ENCODE measurements at places on chromosomes 13 and 19.

- no peak for DNase-seq
These were observed 254.1 kb downstream of the MZT1 start for GRCh38 chr13:72473321-72473720.

DNA sequence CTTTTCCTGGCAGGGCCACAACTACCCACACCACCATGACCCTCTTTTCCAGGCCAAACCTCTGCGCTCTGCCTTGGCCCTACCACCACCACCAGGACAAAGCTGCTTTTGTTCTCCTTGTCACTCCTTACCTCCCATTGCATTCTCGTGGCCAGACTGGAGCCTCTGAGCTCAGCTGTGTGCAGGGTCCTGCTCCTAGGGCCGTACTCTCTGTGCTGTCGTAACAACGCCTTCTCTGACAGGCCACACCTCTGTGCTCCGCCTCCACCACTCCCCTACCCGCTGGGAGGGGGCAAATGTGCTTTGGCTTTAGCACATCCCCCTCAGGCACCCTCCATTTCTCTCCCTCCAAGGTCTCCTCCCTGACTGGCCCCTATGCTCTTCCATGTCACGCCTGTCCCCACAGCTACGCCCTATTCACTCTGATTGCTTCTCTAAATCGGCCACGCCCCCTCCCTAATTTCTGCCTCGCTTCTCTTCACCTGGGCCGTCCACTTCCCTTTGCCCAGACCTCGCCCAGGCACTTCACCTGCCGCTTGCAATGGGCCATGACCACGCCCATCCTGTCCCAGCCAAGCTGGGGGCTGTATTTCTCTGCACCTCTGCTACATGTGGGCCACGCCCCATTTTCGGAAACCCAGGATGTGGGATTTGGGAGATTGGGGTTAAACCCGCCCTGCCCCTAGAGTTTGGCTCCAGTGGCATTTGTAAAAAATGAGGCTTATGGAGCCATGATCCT, 472.3 kb downstream of the KLF12 start:
- no peak for DNase-seq

DNA sequence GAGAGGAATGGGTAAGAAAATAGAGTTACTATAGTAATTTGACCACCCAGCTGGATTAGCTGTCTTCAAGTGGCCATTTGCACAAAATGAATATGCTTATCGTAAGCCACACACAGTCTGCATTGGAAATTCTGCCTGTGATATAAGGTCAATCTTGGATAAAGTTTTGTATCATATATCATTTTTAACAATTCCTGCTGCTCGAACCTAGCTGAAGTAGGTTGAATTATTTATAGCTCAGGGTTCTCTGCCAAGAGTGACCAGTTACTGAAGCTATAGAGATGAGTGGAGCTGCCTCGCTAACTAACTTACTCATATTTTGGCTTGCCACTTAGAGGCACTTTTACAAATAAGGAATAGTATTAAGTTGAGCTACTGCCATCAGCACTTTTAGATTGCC, 220.9 kb downstream of the RGCC start:
- no peak for DNase-seq

DNA sequence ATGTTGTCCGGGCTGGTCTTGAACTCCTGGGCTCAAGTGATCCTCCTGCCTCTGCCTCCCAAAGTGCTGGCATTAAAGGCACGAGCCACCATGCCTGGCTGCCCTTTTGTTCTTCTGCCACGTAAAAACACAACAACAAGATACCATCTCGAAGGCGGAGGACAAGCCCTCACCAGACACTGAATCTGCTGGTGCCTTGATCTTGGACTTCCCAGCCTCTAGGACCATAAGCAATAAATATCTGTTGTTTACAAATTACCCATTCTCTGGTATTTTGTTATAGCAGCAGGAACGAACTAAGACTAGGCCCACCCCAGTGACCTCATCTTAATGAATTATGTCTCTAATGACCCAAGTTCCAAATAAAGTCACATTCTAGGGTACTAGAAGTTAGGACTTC, 128.4 kb upstream of the CACNA1A start:
- no peak for DNase-seq

GRCh38 chr13:112064222-112064621, 2.7 kb upstream of the SOX1 start:
- no peak for DNase-seq

- no peak for DNase-seq
These were observed 11.1 kb downstream of the IRGC start for GRCh38 chr19:43726736-43727592.

DNA sequence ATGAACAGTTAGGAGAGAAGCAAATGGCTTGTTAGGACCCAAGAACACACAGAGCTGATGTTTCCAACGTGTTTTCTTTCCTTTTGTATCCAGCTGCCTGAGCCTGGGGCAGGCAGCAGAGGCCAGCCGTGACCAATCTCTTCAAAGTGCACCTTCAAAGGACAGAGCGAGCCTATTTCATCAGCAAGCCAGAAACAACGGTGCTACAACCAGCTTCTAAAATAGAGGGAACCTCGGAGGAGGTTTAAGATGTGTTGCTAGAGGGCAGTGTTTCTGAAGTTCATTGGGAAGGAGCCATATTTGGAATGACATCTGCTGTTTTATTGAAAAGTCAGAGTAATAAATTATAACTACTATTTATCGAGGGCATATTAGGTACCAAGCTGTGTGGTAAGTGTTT, 56.2 kb upstream of the RFC3 start:
- no peak for DNase-seq

DNA sequence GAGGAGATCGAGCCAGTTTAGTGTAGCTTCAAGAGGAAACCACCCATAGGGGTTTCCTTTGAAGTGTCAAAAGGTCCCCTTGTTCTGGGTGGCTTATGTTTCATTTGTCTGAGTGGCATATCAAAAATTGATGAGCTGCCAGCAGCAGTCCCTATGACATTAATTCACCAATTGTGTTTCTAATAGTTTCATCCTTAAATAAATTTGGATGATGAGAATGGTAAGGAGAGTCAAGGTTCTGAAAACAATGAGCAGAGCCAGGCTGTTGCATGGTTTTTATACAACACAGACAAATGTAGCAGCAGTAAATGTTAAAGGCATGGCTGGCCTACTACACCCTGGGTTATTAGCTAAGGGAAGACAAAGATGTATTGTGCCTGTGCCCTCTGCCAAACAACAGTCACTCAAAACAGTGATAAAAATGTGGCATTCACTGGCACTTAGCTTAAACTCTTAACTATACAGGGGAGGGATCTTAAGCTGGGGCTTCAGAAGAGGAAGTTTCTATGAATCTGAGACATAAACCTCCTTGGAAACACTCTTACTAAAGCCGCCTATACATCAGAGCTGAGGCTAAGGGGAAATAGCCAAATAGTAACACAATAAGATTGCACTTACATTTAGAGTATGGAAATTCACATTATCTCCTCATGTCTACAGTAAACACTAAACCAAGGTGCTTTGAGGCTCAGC, 200.5 kb downstream of the POU4F1 start:
- no peak for DNase-seq

GRCh38 chr19:23867895-23868294, 46.8 kb upstream of the ZNF726 start:
- no peak for DNase-seq

- no peak for DNase-seq
These were observed 6.9 kb upstream of the PLEKHF1 start for GRCh38 chr19:29658221-29658991.

GRCh38 chr13:108155185-108156106, 59.9 kb downstream of the LIG4 start:
- peak; percentile 25 for DNase-seq

DNA sequence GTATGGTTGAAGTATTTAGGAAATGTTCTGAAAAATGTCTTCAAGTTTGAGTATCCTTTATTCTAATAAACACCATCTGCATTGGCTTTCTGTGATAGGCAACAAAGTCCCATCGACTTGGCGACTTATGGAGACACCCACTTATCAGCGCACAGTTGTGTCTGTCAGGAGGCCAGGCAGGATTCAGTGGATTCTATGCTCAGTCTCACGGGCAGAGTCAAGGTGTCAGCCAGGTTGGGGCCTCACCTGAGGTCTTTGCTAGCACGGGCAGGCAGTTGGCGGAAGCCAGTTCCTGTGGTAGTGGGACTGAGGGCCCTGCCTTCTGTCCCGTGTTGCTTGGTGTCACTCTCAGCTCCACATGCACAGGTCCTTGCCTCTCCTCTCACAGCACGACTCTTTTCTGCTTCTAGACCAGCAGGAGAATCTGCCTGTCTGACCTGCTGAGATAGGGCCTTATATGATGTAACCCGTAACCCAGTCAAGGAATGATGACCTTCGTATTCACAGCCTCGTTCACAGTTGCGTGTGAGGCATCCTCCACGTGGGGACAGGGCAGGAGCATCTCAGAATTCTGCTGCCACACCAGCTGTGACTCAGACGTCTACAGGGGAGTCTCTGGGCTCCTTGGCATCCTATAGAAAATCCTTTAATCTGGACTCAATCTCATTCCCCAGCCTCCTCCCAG, 10.0 kb downstream of the CUL4A start:
- DNase-seq = no peak
